ENCODE measurements at places on chromosomes 7 and 10. TPM values are rescaled to one million over a fixed set of nuclear protein-coding genes. Genes with fewer than 3 reads are reported as not detected.

CYP26A1 gene
- not detected for polyA plus RNA-seq

TRUB1 gene
- 18.9 TPM for polyA plus RNA-seq

SLC13A4 gene
- 1.8 TPM for polyA plus RNA-seq

AMPH gene
- 7.0 TPM for polyA plus RNA-seq

LIPN gene
- not detected for polyA plus RNA-seq

UCN3 gene
- not detected for polyA plus RNA-seq

DNA sequence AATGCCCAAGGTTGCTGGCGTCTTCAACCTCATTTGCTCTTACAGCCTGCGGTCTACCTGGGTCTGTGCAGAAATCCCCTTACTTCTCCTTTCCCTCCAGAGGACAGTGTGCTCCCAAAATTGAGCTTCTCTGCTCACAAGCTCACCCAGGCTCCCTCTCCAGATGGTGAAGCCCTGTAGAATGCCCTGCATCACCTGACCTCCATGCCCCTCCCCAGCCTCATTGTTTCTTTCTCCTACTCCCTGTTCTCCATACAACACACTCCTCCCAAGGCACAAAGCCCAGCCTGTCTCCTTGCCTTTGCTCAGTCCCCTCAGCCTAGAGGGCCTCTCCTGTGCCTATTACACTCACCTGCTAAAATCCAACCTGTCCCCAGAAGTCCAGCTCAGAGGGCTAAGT is 3.5 kb downstream of the CRHR2 start:
- no peak for DNase-seq

- no peak for DNase-seq
These were observed 531.0 kb upstream of the COBL start for GRCh38 chr7:51847461-51848134.

- DNase-seq, result peak; percentile 97
These were observed at the start of gene EDRF1 for GRCh38 chr10:125719173-125720001. EDRF1 (plus strand) TSS chr10:125719709; CDS start chr10:125719808, 99 bp downstream.

DNA sequence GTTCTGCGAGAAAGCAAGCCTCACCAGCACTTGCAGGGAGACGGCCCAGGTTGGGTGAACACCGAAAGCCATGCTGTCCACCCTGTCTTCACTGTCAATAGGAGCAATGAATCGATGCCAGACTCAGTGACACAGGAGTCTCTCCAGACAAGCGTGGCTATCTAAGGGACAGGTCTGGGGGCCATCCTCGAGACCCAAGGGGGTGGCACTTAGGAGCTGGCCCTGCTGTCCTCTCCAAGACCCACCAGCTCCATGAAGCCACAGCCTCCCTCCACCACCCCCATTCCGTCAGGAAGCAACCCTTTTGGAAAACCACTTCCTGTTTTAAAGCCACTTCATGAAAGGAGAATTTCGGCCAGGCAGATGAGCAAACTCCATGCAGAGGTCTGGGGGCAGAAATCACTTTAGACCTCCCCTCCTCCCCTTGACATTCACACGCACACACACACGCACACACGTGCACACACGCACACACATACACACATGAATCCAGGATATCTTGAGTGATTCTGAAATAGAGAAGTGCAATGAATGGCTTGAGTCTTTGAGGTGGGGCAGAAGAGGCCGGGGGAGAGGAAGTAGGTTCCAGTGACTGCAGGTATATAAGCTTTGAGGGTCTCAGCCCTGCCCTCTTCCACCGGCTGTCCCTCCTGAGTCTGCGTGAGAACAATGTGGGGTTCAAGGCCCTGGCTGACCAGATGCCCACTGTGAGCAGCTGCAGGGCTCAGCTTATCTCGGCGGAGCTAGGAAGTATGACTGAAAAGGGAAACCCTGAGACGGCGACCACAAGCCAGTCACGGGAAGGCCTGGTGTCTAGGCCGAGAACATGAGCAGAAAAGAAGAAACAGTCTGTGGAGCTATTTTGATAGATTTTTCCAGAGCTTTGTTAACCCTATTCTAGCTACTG is 25.0 kb downstream of the RGS10 start:
- no peak for DNase-seq

- DNase-seq, result peak; percentile 34
These were observed 64.3 kb downstream of the HOXA1 start for GRCh38 chr7:27031289-27032172.

DNA sequence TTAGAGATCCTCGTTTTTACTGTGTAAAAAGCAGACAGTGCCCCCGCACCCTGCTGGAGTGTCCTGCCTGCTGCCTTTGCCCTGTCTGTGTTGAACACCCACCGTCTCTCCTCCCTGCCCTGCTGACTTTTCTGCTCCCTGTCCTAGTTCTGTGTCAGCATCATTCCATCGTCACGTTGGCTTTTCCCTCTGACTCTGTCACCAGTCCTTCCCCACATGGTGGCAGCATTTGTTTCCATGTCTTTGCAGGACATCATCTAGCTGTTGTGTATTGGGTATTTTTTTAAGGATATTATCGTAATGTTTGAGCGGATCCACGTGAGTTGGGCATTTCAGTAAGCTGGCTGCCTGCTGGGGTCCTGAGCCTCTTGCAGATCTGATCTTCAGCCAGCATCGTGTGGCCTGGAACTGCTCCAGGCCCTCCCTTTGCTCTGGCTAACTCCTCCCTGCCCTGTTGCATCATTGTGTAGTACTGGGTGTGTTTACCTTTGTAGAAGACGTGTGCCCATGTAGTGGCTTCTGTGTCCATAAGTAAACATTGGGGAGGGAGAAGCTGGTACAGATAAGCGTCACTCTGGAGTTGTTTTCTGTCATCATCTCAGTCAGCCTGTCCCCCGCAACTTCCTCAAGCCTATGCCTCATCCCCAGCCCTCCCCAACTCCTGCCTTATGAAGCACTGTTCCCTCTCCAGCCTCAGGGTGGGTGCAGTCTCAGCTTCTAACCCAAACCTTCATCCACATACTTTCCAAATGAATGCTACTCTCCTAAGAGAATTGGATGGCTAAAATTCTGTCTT is 44.3 kb downstream of the TRRAP start:
- no peak for DNase-seq

GRCh38 chr10:15725603-15726002 is 5.9 kb upstream of the ITGA8 start:
- DNase-seq, result no peak

- no peak for DNase-seq
These were observed 608.8 kb downstream of the LRMDA start for GRCh38 chr10:76040107-76040829.

DNA sequence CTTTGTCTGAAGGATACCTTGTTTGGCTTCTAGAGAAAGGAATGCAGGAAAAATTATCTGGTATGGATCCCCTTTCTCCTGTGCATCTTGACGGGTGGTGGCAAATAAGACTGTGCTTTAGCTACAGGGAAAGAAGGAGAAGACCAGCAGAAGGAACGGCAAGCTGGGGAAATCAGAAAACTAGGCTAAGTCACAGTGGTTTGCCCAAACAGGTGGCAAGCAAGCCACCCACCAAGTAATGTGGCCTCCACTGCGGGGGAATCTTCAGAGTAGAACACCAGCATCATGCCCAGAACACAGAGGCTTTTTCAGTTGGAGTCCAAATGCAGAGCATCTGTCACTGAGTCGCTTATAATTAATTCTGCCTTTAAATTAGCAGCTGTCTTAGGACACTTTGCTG is 282.8 kb downstream of the PHF14 start:
- no peak for DNase-seq

GRCh38 chr7:75772081-75773077 is at the start of gene CCL26:
CCL26 (minus strand) TSS chr7:75772211; CDS start chr7:75772176, 35 bp downstream.
- no peak for DNase-seq

GRCh38 chr10:123429706-123430221 is 236.4 kb upstream of the GPR26 start:
- DNase-seq, result no peak

- DNase-seq, result no peak
These were observed 83.1 kb downstream of the LRRN3 start for GRCh38 chr7:111173990-111174389.

All from forelimb muscle (tissue), 1 donor.